Activated naive CD8-positive, alpha-beta T cell treated with anti-CD3 and anti-CD28 coated beads, Interleukin-2, amount 50 U/mL, for 24 hours (primary cell): ENCODE measurements at places on chromosomes 16 and 17.

GRCh38 chr16:86798247-86799041, 220.1 kb downstream of the FOXL1 start:
- DNase-seq, result no peak
- no peak overlapping the region for H3K27ac ChIP-seq
- H3K4me1 ChIP-seq, result no peaks in the 10 kb centered on the region
- H3K27me3 ChIP-seq, result peaks cover 14% of the 10 kb centered on the region
- no peak overlapping the region for H3K4me3 ChIP-seq
- H3K36me3 ChIP-seq, result no peaks in the 10 kb centered on the region

DNA sequence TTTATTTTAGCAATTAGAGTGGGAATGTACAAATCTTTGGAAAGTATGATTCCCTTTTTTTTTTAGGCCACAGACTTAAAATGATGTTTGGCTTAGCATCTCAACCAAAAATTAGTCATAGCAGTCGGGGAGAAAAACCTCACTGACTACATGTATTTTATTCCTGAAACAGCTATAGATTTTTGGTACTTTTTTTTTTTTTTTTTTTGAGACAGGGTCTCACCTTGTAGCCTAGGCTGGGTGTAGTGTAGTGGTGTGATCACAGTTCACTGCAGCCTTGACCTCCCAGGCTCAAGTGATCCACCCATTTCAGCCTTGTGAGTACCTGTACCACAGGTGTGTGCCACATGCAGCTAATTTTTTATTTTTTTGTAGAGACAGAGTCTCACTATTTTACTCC, 23.4 kb downstream of the RNFT1 start:
- no peaks in the 10 kb centered on the region for H3K27me3 ChIP-seq
- DNase-seq, result no peak
- peaks cover 42% of the 10 kb centered on the region for H3K4me1 ChIP-seq
- peaks cover 62% of the 10 kb centered on the region for H3K36me3 ChIP-seq

- H3K36me3 ChIP-seq, result no peaks in the 10 kb centered on the region
- peaks cover 30% of the 10 kb centered on the region for H3K27me3 ChIP-seq
- peak overlapping the region; percentile 77 for H3K27ac ChIP-seq
- DNase-seq, result peak; percentile 46
- peaks cover 26% of the 10 kb centered on the region for H3K4me1 ChIP-seq
Measured at GRCh38 chr16:79316004-79316458, 284.5 kb downstream of the MAF start.

DNA sequence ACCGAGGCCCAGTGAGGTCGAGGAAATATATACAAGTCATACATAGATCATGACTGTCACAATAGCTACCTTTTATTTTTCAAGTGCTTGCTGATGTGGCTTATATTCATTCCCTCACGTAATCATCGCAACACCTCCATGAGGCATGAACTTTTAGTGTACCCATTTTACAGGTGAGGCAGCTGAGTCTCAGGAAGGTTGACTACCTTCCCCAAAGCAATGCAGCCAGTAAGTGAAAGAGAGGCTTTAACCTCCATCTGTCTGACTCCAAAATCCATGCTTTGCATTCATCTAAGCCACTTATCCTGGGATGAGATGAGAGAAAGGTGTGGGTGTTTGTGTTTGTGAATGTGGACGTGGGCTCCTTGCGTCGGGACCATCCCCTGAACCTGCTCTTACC, 30.8 kb downstream of the CALB2 start:
- H3K36me3 ChIP-seq, result no peaks in the 10 kb centered on the region
- H3K27me3 ChIP-seq, result peaks cover 40% of the 10 kb centered on the region
- H3K4me1 ChIP-seq, result no peaks in the 10 kb centered on the region

DNA sequence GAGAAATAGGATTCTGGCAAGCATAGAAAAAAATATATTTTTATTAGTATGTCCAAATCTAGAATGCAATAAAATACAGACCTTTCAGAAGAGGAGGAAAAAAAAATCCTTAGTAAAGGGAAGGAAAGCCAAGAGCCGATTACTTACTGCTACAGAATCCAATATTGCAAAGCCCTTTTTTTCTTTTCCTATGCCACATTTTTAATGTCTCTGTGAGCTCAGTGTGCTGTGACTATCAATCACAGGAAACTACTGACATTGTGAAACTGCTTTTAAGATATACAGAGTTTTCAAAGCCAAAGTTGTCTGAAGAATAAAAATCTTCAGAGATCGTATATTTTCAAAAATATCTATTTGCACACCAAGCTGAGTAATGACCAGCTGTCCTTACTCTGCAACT, 120.4 kb downstream of the CHD9NB start:
- no peak overlapping the region for H3K27ac ChIP-seq
- H3K4me1 ChIP-seq, result no peaks in the 10 kb centered on the region
- DNase-seq, result no peak
- no peak overlapping the region for H3K4me3 ChIP-seq

GRCh38 chr17:78110363-78111015, 18.1 kb downstream of the TMC6 start:
- H3K4me1 ChIP-seq, result peaks cover 39% of the 10 kb centered on the region
- DNase-seq, result no peak
- H3K27me3 ChIP-seq, result no peaks in the 10 kb centered on the region
